Stimulated activated CD4-positive, alpha-beta T cell treated with anti-CD3 and anti-CD28 coated beads, TNF-alpha, amount 100 ng/mL, for 24 hours (primary cell): ENCODE measurements at places on chromosomes 5 and 9.

- DNase-seq, result no peak
These were observed 139.5 kb upstream of the RAPGEF1 start for GRCh38 chr9:131879181-131879910.

GRCh38 chr9:119050281-119050680, 319.0 kb downstream of the BRINP1 start:
- no peak for DNase-seq

DNA sequence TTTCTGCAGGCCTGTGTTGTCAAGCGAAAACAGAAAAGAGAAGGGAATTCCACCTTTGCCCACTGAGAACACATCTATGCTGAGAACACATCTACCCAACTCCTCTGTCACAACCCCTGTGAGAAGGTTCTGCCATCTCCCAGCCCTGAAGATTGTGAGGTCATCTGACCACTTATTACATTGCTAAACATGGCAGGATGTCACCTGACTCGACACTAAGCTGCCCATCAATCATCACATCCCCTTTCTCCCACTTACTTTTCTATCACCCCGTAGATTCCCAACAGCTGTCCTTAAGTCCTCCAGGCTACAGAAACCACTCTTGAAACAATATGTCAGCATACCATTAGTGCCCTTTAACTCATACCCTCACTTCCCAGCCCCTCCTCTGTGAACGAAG, 64.2 kb upstream of the PRSS3 start:
- no peak for DNase-seq

DNA sequence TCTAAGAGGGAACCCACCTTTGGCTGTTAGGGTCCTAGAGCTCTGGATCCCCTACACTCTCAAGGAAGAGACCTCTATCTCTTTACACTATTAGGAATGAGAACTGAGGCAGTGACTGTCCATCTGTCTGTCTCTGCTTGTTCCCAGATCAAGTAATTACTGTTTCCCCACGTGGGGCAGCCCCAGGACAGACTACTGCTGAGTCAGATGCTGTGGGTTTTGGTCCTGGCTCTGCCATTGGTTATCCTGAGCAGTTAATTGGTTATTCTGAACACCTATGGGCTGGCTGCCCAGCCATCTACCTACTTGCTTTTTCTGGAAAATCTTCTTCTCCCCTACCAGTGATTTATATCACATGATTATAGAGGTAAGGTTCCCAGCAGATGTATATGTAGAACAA, 33.3 kb downstream of the FBXO10 start:
- DNase-seq, result no peak

DNA sequence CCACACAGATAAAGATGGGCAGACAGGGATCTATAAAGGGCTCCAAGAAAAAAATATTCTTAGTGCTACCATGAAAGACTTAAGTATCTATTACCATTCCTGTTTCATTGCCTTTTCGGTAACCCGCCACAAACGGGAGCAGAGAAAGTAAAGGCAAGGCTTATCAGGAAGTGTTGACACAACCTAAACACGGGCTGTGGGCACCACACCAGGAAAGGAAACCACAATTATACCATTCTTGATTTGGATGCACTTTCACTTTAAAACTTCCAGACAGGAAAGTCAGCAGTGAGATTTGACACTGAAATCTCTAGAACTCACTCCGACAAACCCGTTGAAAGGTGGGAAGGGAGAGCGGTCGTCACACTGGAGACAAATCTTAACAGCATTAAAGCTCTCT, 6.5 kb downstream of the TLE1 start:
- no peak for DNase-seq

DNA sequence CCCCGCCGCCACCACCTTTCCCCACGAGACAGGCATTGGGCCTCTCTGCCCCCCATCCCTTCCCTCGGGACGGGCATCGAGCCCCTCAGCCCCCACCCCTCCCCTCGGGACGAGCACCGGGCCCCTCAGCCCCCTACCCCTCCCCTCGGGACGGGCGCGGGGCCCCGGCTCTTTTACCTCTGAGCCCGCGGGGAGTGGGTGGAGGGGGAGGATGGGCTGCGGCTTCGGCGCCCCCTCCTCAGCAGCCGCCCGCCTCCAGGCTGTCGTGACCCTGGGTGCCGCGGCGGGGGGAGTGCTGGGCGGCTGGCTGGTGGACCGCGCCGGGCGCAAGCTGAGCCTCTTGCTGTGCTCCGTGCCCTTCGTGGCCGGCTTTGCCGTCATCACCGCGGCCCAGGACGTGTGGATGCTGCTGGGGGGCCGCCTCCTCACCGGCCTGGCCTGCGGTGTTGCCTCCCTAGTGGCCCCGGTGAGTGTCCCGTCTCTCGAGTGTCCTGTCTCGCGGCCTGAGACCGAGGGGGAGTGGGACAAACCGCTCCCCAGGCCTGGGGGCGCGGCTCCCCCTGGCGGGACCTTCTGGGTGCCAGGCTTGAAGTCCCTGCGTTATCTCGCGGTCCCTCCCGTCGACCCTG, 791 bp downstream of the SLC2A8 start:
- no peak for DNase-seq

- no peak for DNase-seq
These were observed 61.8 kb downstream of the PFDN1 start for GRCh38 chr5:140240987-140241706.

DNA sequence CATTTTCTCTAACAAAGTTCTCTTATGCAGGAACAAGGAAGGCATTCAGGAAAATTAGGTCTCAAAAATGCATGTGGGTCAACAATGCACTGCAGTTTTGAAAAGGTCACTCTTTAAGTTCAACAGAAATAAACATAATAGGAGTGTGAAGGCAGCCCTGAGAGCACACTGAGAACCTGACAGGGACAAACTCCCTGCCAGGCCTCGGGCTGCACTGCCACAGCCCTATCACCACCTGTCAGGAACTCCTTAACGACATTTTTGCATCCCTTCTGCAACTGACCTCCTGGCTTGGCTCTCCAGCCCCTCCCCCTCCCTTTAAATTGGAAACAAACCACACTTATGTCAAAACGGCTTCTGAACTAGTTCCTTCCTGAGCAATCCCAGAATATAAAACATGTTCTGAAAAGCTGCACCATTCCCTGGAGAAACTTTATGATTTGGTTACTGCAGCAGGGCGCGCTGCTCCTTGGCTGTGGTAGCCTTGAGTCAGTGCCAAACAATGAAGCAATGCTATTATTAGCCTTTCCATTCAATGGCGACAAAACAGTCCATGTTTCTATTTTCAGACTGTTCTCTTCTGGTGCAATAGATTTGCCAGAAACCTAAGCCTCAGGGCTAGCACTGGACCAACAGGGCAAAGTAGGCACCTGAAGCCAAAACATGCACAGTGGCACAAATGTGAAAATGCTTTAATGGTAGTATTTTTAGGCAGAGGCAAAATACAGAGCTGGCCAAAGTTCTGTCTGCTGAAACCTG, 160.1 kb upstream of the ZNF608 start:
- no peak for DNase-seq

- DNase-seq, result no peak
These were observed 22.1 kb downstream of the CAMSAP1 start for GRCh38 chr9:135885100-135885853.

- no peak for DNase-seq
These were observed 233.4 kb upstream of the RGMB start for GRCh38 chr5:98540056-98540455.

DNA sequence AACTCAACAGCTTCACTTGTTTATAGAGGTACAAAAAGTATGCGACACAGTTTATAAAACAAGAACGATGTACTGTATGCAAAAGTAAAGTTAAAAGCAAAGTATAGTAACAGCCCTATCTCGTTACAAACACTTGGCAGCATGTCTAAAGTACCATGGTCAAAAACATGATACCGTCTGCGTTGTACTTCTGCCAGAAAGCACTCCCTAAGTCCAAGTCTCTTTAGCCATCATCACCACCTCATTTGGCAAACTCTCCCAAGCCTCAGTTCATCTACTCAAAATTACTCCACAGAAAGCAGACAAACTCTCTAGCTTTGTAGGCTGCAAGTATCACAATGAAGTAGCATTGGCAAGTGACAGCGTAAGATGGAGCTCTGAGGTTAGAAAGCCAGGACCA, 73.4 kb downstream of the NFIB start:
- no peak for DNase-seq

DNA sequence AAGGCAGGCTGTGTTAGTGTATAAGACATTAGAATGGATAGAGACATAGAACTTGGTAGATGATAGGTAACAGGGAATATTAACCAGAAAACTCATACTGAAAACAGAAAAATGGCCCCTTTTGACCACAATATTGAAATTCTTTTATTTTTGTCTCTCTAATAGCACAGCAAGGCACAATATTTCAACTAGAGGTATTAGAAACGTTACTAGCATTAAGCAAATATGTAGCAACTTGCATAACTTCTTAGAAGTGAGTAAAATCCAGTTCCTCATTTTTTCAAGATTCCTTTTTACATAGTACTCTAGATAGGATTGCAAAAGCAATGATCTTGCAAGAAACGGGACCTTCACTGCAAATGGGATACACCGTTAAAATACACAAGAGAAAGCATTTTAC, 102.7 kb upstream of the VCAN start:
- DNase-seq, result no peak

DNA sequence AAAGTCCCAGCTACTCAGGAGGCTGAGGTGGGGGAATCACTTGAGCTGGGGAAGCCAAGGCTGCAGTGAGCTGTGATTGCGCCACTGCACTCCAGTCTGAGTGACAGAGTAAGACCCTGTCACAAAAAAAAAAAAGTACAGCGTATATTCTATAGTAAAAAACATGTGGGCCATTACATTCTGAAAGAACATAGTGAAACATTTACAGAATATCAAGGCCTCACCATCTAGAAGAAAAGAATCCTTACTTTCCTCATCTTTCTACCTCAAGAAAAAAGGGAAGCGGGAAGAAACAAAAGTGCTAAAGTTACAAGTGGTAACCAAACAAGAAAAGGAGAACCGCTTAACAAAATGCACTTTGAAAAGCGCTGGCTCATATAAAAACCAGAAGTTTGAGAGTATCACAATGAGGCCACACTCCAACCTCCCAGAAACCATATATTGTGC, 5.7 kb upstream of the SYK start:
- DNase-seq, result no peak

DNA sequence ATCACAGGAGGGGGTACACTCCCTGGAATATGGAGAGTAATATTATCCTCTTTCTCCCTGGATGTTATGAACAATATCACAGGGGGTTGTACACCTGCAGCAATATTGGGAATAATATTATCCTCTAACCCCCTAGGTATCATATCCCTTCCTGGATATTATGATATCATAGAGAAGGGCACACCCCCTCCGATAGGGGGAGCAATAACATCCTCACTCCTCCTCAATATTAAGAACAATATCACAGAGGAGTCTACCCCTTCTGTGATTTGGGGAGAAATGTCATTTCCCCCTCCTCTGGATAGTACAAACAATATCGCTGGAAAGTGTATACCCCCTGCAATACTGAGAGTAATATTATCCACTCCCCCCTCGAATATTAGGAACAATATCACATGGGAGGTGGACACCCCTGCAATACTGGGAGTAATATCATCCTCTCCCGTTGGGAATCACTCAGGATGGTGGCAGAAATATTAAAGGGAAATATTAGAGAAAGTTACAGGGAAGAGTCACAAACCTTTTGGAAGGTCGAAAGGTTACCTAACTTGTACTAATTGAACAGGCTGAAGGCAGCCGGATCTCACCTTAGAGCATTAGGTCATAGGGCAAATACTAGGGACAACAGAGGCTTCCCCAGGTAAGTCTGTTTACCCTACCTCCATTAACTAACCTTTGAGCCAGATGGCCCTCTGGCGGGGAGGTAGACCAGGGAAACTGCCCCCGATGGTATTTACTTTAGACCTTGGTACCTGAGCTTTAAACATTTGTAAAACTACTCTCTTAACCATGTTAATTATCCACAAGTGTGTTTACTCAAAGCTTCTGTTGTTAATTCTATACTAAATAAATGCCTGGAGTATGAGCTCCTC, 57.5 kb upstream of the FREM1 start:
- no peak for DNase-seq

DNA sequence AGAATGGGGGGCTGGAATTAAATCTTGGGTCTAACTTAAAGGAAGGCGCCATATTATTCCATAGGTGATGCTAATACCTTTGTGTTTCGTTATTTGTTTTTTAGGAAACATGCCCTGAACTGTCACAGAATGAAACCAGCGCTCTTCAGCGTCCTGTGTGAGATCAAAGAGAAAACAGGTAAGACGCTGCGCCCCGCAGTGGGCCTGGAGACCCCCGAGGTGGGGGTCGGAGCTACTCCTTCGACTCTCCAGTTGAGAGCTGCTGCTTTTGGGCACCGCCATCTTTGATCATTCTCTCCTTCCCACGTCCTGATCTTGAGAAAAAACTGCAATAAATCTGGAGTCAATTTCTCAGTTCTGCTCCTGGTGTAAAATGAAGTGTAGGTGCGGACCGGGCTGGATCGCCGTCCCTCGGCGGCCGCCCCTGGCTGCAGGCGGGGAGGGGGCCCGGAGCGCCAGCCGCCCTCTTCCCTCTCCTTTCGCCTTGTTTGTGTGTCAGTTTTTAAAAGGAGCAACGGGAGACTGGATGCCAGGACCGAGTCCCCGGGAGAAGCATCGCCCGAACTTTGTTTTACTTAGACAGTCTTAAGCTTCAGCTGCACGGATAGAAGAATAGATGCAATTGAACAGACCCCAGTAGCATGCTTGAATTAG, 1.4 kb downstream of the PBX3 start:
- DNase-seq, result no peak

DNA sequence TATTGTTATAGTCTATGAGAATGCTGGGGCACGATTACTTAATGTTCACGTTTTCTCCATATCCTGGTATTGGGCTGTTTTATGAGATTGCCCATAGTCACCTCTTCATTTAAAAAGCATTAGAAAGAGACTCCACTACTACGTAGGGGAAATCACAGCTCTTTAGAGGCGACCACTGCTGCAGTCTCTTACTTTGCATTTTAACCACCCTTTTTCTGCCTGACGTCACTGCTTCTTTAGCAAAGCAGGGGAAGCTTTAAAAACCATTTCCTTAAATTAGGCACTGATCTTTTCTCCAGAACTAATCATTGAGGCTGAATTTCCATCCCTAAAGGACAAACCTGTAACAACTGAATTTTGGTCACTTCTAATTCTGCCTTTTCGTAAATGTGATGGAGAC, 38.9 kb downstream of the ZNF608 start:
- DNase-seq, result no peak

GRCh38 chr5:135566422-135567400, 12.1 kb downstream of the CXCL14 start:
- DNase-seq, result no peak

GRCh38 chr9:131405428-131405827, 11.5 kb downstream of the PRRC2B start:
- DNase-seq, result no peak
